ENCODE measurements at places on chromosomes 1 and 21.

GRCh38 chr1:244060117-244060516 is 9.0 kb downstream of the ZBTB18 start:
- DNase-seq: no peak

DNA sequence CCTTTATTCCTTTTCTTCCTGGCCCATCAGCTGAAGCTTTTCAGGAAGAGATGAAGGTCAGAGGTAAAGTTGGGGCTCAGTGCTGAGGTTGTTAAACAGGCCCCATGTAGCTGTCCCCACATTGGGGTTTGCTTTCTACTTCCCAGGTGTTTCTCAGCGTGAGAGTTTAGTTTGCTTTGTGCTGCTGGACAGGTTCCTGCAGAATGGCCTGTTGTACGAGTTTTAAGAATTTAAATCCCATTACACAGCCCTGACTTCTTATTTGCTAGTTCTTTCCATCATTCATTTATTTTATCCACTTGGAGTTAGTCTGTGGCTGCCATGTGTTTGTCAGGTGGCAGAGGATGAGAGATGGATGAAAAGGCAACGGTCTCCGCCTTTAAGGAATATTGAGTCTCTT is 19.2 kb downstream of the CTPS1 start:
- DNase-seq: no peak

- no peak for DNase-seq
Measured at GRCh38 chr1:73500154-73500553, 697.8 kb downstream of the LRRIQ3 start.

GRCh38 chr1:229121845-229122436 is 149.0 kb upstream of the RAB4A start:
- no peak for DNase-seq

- DNase-seq: no peak
Measured at GRCh38 chr1:157098519-157098918, 1.1 kb downstream of the ETV3L start.

DNA sequence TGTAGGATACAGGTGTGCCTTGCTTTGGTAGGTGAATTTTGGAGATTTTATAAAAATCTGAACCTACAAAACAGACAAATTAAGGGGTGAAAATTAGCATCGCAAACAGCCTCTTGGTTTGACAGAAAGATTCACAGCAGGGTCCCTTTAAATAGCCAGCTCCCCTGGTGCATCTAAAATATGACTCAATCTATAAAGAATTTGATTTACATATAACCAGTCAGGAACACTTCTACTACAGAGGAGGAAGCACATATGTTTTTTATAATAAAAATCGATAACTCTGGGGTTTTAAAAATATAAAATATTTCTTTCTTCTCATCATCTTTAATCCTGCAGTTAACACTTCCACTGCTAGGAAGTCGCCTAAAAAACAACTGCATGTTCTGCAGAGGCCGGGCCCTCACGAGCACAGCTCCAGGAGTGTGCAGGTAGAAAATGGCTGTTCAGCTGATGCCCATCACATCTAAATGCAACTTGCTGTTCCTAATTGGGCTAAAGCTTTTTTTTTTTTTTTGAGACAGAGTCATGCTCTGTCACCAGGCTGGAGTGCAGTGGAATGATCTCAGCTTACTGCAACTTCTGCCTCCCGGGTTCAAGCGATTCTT is 203.4 kb downstream of the HS2ST1 start:
- peak; percentile 20 for DNase-seq

GRCh38 chr1:153734396-153735089 is 6.7 kb downstream of the INTS3 start:
- DNase-seq: no peak

GRCh38 chr1:67393737-67394136 is 36.5 kb downstream of the SERBP1 start:
- no peak for DNase-seq

GRCh38 chr1:178727014-178727895 is 2.2 kb downstream of the RALGPS2 start:
- no peak for DNase-seq

- peak; percentile 90 for DNase-seq
Measured at GRCh38 chr1:235984041-235984825, 80.7 kb downstream of the NID1 start.

GRCh38 chr1:4960782-4961475 is 306.5 kb downstream of the AJAP1 start:
- DNase-seq: no peak

GRCh38 chr21:27572696-27573095 is 605.8 kb upstream of the ADAMTS5 start:
- peak; percentile 47 for DNase-seq

DNA sequence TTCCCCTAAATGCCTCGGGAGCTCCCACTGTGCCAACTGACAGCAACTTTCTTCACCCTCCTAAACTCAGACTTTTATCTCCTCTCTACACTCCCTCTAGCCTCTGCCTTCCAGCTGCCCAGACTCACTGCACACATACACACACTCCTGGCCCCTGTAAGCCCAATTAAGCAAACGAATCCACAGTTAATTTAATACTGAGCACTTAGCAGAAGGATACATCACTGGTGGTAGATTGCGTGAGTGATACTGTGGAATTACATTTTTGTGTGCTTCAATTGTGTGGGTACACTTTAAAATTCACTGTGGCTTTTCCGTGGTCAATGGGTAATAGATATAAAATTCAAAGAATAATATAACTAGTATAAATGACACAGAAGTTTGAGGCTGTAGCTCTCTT is 33.6 kb upstream of the GJB5 start:
- DNase-seq: no peak

DNA sequence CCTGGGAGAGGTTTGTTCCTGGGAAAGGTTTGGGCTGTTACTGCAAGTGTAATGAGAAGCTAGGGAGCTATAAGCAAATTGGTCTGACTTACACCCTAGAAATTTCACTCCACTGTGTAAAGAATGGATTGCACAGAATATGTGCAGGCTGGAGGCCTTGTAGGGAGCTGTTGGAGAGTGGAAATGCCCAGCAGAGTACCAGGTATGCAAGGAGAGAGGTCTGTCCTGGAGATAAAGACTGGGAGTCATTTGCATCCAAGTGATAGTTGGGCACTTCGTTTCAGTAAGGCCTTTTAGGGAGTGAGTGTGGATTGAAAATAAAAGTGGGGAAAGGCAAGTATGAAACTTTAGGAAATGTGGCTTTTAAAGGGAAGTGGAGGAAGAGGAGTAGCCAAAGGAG is 75.8 kb downstream of the CACNA1E start:
- DNase-seq: no peak

DNA sequence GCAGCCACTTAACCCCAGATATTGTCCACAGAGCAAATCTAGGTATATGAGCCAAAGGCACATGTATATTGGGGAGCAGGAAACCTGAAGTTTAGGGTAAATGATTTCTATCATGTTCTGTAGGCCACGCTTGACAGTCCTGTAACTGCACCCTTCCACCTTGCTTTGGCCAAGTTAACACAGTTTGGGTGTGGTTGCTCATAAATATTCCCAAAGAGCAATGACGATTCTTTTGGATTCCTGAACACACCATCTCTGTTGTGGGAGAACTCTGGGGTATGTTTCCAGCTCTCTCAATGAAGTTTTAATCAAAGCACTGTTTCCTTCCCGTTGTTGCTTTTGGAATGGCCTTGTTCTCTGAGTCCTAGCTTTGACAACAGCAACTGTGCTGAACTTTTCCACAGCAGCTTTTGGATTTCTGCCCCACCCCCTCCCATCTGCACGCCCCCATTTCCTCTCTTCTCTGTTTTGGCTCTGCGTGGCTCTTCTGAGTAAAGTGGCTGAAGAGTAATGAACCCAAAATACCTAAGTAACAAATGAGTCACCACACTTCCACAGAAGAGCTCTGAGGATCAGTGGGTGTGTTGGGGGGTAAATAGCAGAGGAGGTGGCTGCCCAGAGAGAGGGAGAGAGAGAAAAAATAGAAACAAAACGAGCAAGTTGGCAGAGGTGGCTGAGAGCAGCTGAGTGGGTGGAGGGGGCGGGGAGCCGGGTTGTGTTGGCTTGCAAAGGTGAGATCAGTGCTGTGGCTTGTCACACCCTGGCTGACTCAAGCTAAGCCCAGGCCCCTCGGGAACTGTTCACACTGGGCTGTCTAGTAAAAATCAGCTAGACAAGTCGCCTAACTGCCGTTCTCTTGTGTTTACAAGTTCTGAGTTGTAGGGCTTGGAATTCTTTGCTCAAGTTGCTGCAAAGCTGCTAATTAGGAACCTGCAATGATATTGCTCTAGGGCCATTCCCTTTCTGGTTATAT is 26.9 kb upstream of the RAP1A start:
- peak; percentile 86 for DNase-seq

DNA sequence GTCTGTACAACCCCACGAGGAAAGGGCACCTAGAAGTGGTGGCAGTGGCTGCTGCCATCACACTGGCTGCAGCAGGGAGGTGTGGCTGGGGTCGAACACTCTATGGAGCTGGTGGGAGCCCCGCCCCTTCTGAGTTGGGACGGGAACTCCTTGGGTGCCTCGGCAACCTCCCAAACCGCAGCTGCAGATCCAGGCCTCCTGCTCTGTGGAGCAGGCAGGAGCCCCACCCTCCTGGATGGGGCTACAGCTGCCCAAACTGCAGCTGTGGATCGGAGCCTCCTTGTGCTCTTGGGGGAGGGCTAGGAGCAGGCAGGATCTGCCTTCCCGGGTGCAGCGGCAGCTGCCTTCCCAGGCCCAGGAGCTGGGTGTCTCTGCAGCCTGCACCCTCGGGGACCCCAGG is 38.9 kb upstream of the TARDBP start:
- DNase-seq: peak; percentile 15

DNA sequence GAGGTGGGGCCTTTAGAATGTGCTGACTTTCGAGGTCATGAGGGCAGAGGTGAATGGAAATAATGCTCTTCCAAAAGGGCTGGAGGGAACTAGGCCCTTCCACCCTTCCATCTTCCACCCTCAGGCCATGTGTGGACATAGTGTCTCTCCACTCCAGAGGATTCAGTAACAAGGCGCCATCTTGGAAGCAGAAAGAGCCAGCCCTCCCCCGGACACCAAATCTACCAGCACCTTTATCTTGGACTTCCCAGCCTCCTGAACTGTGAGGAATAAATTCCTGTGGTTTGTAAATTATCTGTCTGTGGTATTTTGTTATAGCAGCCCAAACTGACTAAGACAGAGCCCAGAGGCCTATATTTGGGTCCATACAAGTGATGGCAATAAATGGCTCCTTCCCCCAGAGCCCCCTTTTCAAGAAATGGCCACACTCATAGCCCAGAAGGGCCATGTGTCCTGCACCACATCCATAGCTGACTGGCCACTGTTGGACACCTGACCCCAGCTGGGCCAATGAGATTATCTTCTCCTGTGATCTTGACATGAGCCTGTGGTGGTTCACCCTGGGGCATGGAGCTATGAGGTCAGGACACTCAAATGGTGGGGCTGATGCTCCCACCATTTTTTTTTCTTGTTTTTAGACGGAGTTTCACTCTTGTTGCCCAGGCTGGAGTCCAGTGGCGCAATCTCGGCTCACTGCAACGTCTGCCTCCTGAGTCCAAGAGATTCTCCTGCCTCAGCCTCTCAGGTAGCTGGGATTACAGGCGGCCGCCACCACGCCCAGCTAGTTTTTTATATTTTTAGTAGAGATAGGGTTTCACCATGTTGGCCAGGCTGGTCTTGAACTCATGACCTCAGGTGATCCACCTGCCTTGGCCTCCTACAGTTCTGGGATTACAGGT is 114.9 kb downstream of the RRAGC start:
- DNase-seq: no peak

DNA sequence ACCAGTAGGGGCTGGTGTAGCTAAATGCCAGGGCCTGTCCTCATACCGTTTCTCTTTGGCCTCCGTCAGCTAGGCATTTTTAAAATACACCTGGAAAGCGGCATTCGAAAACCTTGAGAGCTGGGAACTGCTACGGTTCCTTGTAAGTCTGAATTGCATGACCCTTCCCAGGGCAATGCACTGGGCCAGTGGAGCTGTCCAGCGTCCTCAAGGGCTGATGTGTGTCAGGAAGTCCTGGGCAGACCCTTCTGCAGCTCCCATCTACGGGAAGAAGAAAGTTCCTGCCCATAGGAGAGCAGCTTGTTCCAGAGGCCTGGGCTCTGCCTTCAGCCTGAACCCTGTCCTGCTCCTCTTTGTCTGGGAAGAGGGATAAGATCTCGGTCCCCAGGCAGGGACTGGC is 34.1 kb downstream of the UBASH3A start:
- peak; percentile 14 for DNase-seq

- no peak for DNase-seq
Measured at GRCh38 chr1:86822459-86822858, 91.5 kb downstream of the SELENOF start.

DNA sequence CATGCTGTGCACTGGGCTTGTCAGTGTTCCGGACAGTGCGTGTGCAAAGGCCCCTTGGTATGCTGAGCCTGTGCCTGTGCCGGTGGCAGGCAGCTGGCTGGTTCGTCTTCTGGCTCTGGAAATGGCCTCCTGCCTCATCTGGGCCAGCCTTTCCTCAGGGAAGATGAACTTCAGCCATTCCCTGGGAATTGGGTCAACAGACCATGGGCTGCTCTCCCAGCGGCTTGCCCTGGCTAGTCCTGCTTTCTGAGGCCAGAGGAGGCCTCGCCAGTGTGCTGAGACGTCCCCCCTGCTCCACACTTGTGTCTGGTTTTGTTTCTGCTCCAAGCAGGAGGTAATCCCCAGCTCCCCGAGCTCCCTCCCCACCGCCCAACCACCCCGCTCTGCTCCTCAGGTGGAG is 32.6 kb upstream of the RD3 start:
- DNase-seq: no peak

- no peak for DNase-seq
Measured at GRCh38 chr1:150259758-150260669, 2.4 kb downstream of the CA14 start.

GRCh38 chr21:19704832-19705231 is 1293.4 kb upstream of the NCAM2 start:
- no peak for DNase-seq

- no peak for DNase-seq
Measured at GRCh38 chr1:14421295-14421976, 177.0 kb upstream of the KAZN start.

DNA sequence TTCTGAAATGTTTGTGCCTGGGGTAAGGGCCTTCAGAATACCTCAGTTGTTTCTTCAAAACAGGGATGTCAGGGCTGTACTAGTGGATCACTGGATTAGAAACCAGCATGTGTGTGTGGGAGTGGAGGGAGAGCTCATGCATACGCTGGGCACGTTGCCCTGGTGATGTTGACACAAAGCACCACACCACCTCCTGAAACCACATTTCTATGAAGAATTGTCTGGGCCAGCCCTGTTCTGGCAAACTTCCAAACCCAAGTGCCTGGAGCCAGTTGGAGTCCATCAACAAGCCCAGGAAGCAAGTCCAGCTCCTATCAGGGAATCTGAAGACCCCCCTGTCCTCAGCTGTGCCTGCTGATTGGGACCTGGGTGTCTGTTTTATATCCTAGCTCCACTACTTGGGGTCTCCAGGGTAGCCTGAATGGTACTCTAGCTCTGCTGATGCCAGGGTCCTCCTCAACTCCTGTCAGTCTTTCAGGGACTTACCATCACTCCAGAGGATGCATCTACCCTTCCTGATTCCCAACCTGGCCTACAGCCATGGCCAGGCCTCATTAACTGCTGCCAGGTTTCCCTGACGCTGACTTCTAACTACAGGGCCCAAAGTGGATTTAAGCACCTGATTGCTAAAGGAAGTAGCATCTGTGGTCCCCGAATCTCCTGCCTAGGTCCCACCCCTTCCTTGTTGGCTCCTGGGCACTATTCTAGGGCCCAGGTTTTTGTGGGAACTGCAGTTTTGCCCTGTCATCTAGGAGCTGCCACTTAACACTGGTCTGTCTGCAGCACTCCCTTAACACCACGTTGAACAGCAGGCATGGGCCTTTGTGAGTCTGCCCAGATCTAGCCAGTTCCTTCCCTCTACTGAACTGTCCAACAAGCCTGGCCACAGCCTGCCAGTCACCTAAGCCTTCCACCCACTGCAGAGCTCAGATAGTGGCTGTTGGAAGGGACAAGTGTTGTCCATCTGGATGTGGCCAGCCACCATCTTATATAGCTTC is 45.5 kb downstream of the LPAR3 start:
- DNase-seq: peak; percentile 100
